ENCODE measurements at places on chromosomes 13 and 19.
A peak's percentile ranks its signal among the peaks of the same experiment; 100 is the strongest.

DNA sequence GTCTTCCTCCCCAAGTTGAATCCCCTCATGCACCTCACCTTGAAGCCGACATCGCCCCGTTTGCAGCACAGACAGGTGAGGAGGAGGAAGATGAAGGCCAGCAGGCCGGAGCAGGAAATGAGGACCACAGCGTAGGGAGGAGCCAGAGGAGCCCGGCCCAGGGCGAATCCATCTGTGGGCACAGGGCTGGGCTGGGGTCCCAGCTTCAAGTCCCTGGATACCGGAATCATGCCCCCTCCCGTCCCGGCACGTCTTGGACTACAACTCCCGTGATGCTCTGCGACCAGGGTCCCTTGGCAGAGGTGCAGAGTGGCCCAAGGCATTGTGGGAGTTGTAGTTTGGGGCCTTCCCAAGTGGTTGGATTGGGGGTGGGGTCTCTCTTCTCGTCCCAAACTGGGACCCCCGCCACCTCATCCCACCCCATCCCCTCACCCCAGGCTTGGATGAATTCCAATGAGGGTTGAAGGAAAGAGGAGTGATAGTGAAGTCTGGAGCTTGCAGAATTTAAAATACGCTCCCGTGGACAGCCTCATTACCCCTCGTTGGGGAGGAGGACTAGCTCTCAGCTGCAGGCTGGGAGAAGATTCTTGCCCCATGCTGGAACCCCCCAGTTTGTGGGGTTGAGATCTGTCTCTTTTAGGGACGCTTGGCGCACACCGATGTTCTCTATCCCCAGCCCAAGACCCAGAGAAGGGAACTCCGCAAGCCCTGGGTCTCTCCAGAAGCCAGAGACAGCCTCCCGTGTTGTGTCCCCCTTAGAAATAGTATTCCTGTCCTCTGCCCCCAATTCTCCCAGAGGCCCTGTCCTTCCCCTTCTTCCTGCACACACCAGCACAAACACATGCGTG is 990 bp downstream of the LMTK3 start:
- DNase-seq: peak; percentile 63

- no peak for DNase-seq
These were observed 71.3 kb downstream of the SLC7A1 start for GRCh38 chr13:29524176-29524575.

- DNase-seq: no peak
These were observed 5.4 kb downstream of the DIAPH3 start for GRCh38 chr13:60158321-60158801.

DNA sequence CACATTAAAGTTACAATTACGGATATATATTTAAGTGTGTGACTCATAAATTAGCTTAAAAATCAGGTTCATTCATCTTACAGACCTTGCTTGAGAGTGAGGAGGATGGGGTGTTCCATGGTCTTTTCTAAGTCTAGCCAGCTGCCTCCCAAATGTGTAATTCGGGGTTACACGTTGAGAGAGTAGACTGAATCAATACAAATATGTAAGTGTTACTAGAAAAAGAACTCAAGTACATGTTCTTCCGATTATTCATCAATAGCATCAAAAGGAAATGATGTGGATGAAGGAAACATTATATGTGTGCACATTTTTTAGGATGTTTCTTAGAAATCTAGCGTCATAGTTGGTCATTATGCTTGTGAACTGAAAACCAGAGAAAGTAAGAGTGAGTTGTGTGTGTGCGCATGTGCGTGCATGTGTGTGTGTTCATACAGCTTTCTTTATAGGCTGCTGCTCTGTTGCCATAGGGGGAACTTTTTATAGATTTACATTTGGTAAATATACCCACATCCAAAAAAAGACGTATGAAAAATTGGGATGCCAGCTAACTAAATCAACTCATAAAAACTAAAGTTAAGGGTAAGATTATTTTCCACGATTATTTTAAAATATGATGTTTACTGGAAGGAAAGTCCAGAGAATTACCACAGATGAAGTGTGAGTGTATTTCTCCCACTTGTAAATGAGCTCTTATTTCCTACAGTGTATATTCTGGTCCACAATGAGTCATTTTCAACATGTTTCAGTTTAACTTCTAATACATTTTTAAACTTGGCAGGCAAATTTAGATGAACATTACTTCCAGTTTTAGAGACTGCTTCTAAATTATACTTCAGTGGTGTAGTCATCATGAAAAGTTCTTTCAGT is 82.4 kb downstream of the PIBF1 start:
- DNase-seq: no peak

DNA sequence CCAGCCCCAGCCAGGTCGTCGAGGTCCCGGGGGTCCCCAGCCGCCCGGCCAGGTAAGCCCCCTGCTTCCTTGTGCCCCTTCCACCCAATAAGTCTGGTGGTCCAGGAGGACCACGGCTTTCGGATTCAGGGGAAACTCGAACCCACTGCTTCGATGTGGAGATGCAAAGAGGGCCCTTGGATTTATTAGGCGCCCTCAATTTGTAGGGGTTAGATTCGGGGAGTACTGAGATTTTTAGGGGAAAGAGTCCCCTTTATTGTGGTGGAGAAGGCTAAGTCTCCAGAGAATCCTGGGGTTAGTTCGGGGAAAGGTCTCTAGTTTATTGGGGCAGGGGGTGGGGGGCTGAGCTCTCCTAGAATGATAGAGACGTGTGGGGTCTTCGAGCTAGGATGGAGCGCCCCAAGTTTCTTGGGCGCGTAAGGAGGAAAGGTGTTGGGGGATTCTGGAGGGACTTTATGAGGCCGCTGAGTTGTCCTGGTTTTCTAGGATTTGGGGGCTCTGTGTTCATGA is 3.8 kb upstream of the LTBP4 start:
- no peak for DNase-seq

GRCh38 chr13:90999401-90999800 is 348.1 kb upstream of the MIR17HG start:
- no peak for DNase-seq

DNA sequence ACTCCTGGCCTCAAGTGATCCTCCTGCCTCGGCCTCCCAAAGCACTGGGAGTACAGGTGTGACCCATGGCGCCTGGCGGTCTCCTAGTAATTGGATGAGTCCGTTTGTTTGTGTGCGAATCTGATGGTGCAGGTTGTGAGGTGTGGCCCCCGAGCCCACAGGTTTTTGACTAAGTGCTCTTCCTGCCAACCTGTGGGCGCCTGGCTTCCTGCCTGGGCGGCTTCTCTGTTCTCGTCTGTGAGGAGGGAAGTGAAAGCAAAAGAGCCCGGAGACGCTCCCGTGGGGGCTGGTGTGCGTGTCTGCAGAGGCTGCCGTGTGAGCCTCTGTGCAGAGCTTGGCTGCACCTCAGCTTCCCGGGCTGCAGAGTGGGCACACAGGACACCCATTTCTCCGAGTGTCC is 10.0 kb downstream of the ARHGAP45 start:
- peak; percentile 91 for DNase-seq

GRCh38 chr19:5075597-5075996 is 106.7 kb downstream of the KDM4B start:
- no peak for DNase-seq

DNA sequence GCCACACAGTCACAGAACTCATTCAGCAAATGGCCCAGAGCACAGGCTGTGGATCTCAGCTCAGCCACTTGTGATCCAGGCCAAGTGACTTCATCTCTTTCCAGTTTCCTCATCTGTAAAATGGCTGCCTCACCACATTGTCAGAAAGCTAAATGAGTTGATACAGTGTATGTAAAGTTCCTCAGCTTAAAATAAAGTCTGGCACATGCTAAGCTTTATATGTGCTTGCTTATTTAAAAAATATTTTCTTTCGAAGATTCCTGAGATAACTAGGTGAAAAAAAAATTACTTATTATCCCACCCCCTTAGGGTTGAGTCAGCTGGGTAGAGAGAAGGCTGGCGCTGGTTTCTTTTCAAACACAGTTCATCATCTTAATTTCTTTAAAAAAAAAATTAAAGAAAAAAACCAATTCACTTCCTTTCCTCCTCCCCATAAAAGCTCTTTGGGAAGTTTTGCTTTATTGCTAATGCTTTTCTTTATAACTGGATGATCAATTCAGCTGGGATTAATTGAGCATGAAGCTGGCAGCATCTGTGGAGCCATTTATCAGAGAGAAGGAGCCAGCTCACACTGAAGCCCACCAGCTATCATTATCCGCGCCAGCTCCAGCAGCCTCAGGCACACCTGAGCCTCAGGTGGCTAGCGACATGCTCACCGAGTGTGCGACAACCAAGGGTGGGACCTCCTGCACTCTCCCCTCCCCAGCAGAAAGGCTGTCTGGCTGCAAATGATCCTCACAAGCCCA is 354.9 kb downstream of the FOXO1 start:
- DNase-seq: no peak

DNA sequence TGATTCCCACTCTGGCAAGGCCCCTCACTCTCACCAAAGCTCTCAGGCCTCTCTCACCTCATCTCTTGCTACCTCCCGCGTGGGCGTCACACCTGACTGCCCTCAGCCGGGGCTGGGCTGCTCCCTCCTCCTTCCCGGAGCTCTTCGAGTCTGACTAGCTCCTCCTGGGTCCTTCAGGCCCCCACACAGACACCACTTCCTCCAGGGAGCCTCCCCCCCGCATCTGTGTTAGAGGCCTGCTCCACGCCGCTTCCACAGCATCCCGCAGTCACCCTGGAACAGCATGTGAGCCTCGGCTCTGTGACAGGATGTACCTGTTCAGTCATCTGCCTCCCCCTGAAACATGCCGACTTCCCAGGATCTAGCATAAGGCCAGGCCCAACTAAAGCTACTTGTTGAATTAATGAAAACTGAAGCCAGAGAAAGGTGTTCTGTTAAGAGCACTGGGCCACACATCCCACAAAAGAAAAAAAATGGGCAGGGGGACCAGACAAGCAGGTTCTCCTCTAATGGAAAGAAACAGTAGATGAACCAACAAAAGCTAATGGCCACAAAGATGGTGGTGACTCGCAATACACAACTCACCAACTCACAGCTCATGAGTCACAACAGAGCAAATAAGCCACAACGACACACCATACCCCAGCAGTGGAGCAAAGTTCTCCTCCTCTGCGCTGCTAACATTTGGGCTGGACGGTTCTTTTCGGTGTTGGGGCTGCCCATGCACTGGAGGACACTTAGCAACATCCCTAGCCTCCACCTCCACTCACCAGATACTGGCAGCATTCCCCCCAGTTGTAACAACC is 3.0 kb downstream of the PPP6R1 start:
- no peak for DNase-seq

DNA sequence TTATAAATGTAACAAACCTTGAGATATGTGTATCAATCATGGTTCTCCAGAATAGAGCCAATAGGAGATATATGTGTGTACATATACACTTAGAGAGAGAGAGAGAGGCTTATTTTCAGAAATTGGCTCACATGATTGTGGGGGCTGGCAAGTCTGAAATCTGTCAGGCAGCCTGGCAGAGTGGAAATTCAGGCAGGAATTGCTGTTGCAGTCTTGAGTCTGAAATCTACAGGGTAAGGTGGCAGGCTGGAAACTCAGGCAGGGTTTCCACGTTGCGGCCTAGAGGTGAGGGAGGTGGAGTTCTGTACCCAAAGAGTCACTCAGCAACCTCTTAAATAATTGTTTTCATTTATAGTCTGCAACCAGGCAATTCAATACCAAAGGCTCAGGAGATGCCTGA is 218.4 kb downstream of the B3GLCT start:
- DNase-seq: no peak

DNA sequence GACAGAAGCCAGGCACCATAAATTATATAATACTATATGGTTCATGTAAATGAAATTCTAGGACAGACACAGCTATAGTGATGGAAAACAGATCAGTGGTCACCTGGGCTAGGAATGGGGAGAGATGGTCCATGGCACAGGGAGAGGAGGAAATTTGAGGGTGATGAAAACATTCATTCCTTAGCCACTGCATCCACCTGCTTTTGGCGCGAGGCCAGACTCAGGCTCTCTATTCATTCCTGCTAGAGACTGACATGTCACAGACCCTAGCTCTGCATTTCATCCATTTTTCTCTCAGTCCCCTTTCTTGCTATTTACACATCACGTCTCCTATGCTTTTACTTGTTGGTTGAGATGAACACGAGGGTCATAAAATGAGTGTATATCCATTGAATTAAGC is 628.3 kb upstream of the SLC10A2 start:
- DNase-seq: no peak

DNA sequence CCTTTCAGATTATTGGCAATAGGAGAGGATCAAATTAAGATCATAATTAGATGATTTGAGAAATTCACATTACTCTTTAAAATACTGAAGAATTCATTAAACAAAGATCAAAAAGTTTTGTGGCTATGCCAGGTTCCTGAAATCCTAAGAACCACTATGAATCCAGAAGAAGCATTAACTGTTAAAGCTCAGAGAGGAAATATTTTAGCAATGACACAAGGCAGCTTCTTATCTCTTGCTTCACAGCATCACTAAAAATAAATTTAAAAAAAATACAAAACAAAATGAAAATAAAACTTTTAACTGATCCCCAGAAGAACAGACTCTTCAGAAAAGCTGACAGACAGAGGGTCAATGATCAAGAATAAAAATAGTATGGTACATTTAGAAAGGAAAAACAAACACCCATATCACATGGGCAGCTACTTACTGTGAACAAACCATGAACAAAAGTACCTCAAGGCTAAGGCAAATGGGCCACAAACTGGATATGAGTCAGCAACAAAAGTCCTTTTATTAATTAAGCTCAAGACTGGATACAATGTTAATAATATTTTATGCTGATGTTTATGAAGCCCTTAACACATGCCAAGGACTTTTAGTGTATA is 19.6 kb downstream of the RNF6 start:
- DNase-seq: no peak

GRCh38 chr19:4543842-4544647 is 4.2 kb upstream of the LRG1 start:
- no peak for DNase-seq

DNA sequence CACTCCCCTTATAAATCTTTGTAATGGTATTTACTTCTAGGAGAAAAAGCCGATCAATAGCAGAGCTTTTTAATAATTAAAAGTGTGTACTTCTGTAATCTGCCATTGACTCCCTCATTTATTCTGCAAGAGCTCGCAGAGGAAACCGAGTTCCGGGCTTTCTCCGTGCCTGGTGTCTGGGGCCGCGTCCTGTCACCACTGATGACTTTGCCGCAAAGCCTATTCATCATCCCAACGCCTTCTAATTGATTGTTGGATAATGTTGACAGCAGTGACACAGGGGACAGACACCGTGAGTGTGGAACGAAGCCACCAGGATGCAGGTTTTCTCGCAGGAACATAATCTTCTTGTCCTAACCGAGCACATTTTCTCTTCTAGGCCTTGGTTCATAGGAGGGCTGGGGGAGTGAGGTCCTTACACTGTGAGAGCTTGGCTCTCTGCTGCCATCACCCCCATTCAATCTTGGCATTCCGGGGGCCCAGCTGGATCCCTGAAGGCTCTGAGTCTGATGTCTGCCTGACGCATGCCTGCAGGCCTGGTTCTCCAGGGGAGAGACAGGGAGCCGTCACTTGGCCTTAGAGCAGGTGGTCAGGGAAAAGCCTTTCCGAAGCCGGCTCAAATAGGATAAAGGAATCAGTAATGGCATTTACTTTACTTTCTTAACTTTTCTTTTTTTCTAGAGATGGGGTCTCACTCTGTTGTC is 110.3 kb downstream of the KDM4B start:
- DNase-seq: no peak

- no peak for DNase-seq
These were observed 451.1 kb downstream of the FOXO1 start for GRCh38 chr13:40215311-40215710.

- no peak for DNase-seq
These were observed 19.6 kb upstream of the KCTD4 start for GRCh38 chr13:45220403-45220802.

- no peak for DNase-seq
These were observed 45.6 kb downstream of the ANKRD10 start for GRCh38 chr13:110869231-110869804.

GRCh38 chr19:9757544-9758501 is 10.7 kb downstream of the ZNF846 start:
- no peak for DNase-seq

GRCh38 chr19:12611361-12611699 is 610 bp downstream of the ZNF791 start:
- DNase-seq: no peak
